Ureter (tissue), 1 donor: ENCODE measurements at places on chromosomes 3 and 15. TPM values are rescaled to one million over a fixed set of nuclear protein-coding genes. Genes with fewer than 3 reads are reported as not detected.

GRCh38 chr15:40986820-40987219 lies 33.5 kb downstream of the CHAC1 start:
- DNase-seq: no peak

GRCh38 chr3:70561796-70562195 lies 249.4 kb upstream of the MDFIC2 start:
- DNase-seq: no peak

DNA sequence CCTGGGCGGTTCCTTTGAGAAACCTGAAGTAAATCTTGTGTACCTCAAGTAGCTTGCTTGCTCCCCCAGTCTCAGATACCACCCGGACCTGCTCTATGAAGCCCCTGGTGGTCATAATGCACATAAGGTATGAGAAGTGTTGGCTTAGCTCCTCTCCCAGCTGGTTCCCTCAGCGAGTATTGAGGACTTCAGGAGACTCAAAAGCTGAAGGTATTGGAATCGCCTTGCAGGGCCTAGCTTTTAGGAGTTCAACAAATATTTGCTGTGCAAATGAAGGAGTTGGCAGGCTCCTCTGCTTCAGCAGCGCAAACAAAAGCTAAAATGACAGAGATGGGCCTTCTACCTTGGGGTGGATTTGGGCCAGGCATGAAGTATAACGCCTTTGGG lies 1.7 kb downstream of the CMTM8 start:
- DNase-seq: no peak

Gene FETUB
- not detected for total RNA-seq

Gene CCK
- not detected for total RNA-seq

DNA sequence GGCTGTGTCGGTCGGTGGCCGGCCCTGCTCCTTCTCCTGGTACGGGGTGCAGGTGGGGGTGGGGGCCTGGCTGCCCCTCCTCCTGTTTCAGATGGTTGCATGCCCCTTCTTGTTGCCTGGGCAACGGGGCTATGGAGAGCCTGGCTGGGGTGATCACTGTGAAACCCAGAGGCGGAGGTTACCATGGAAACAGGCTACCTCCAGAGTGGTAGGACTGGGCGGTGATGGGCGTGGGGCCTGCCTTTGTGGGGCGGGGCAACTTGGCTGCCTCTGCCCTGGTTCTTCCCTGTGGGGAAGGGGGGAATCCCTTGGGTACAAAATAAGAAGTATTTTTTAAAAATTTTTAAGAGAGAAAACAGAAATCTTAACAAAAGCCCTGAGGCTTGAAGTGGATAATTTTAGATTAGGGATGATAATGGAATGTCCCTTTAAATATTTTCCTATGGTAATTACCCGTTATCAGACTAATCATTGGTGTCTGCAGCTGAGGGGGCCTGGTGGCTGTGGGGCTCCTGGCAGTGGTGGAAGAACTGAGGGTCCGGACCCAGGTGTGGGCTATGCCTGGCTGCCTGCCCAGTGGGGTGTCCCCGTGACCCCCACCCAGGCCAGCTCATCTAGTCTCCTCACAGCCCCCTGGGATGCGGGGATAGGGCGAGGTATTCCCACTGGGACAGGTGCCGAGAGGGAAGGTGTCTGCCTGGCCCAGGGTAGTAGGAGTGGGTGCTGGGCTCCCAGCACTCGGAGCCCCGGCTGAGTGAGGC lies 32.5 kb downstream of the PLXNA1 start:
- DNase-seq: no peak

DNA sequence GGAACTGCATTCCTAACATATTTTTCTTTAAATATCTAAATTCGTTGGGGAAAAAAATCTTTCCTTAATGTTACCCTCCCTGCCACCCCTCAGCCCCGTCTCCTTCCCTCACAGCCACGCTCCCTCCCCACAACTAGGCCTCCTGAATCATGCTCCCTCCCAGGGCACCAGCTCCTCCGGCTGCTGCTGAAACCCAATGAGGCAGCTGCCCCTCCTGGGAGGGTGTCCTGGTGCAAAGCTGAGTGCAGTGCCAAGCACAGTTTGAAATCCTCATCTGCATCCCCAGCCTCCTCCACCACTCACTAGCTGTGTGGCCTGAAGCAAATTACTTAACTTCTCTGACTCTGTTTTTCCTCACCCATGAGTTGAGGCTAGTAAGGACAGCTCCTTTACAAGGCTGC lies 2.7 kb upstream of the NR2E3 start:
- DNase-seq: no peak

DNA sequence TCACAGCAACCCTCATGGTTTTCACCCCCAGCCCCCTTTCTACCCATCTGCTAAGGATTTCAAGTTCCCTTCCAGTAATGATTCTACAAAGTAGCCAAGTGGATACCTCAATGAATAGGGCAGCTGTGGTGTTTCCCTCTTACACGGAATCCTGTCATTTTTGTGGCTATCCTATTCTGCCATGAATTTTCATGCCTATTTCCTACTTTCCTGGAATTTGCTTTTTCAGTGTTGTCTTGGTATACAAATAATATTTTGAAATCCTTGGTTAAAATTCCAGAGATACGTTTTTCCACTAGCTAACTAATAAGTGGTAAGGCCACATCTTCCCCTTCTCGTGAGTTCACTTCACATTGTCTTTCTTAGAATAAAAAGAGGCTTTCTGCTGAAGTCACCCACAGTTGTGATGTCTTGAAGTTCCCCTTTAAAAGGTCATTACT lies 7.5 kb downstream of the ADPRH start:
- DNase-seq: no peak

Gene GOLGA6L4
- 9.1 TPM for total RNA-seq

DNA sequence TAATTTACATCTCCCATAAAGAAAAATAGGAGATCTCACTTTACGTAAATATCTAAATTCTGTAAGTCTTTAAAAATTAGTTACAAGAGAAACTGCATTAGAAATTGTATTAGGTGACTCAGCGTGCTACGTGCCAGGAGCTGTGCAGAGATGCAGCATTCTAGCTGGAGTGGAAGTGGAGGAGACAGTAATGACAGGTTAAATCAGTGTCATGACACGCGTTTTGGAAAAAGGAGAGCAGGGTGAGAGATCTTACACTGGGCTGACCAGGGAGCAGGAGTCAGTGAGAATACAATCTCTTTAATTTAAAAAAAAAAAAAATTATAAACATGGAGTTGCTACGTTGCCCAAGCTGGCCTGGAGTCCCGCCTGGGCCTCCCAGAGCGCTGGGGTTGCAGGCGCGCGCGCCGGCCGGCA lies 635 bp downstream of the TUBGCP5 start:
- DNase-seq: no peak

- no peak for DNase-seq
These were observed 227.5 kb downstream of the MAGI1 start for GRCh38 chr3:65811086-65811761.

GRCh38 chr15:100877551-100877950 lies 2.1 kb upstream of the ALDH1A3 start:
- peak; percentile 62 for DNase-seq

DNA sequence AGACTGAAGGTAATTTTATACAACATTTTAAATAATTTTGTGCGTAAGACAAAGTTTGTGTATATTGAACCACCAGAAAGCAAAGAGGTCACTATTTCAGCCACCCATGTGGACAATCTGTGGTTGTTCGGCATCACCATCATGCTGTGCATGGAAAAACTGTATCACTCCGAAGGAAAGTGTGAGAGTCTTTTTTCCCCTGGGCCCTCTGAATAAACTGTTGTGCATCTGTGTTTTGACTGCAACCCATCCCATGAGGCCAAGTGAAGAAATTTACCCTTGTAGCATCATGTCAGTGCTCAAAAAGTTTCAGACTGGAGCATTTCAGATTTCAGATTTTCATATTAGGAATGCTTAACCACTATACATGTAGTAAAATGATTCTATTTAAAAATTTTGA lies 85.3 kb downstream of the IMPG2 start:
- DNase-seq: no peak
